AG04450 (cell line): ENCODE measurements at places on chromosomes 2 and 18. TPM values are rescaled to one million over a fixed set of nuclear protein-coding genes. Genes with fewer than 3 reads are reported as not detected.
A peak's percentile ranks its signal among the peaks of the same experiment; 100 is the strongest.

- no peak for DNase-seq
Observed at GRCh38 chr18:60147323-60147722, 225.3 kb downstream of the MC4R start.

GRCh38 chr2:40240070-40240469 lies 211.8 kb downstream of the SLC8A1 start:
- peak; percentile 80 for DNase-seq

DNA sequence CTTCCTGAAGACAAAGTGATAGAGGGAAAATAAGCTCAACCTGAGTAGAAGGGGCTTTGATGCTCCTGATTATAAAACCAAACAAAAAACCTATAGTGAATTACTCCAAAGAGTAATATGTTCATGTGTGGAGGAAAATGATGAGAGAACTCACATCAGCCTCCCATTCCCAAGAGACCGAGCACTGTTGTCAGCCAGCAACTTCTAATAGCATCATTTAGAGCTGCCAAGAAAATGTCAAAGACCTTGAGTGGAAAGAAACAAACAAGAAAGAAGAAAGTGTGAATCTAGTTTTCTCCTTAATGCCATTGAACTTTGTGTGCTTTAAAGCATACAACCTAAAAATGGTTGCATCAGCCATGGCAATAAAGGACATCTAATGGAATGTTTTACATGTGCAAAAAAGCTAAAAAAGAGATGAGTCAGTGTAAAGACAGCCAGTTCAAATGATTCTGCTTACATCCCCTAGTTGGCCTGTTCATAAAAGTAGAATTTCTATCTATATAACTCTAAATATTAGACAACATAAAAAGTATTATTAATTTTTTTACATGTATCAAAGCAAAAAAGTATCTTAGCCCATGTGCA lies 1066.2 kb downstream of the TDRD15 start:
- DNase-seq = no peak

Gene MAPK4
- not detected in 2 replicates for polyA plus RNA-seq

Gene M1AP
- 0.07 and 0.10 TPM in 2 replicates for polyA plus RNA-seq

Gene LCT
- polyA plus RNA-seq = not detected in 2 replicates

Gene STARD6
- polyA plus RNA-seq = 0.14 TPM in 1 of 2 replicates, not detected in the other
